ENCODE measurements at places on chromosomes 2 and 18.

GRCh38 chr18:10518595-10519255 is 7.1 kb upstream of the NAPG start:
- no peak for DNase-seq

GRCh38 chr2:40431600-40431955 is 20.3 kb downstream of the SLC8A1 start:
- peak; percentile 91 for DNase-seq

DNA sequence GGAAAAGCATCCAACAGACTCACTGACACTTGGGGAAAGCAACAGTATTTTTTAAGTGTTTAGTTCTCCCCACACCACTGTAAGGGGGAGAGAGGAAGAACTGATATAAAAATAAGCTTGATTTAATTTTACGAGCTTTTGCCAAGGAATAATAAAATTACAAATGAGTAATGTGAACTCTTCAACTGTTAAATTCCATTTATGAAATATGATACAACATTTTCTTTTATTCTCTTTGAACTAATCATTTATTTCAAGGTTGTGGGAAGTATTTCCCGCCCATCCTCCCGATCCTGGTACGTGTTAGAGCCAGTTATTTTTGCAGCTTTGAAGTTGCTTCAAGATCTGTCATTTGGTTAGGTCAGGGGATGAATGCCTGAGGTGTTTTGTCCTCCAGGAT is 35.2 kb downstream of the WDPCP start:
- DNase-seq: no peak

DNA sequence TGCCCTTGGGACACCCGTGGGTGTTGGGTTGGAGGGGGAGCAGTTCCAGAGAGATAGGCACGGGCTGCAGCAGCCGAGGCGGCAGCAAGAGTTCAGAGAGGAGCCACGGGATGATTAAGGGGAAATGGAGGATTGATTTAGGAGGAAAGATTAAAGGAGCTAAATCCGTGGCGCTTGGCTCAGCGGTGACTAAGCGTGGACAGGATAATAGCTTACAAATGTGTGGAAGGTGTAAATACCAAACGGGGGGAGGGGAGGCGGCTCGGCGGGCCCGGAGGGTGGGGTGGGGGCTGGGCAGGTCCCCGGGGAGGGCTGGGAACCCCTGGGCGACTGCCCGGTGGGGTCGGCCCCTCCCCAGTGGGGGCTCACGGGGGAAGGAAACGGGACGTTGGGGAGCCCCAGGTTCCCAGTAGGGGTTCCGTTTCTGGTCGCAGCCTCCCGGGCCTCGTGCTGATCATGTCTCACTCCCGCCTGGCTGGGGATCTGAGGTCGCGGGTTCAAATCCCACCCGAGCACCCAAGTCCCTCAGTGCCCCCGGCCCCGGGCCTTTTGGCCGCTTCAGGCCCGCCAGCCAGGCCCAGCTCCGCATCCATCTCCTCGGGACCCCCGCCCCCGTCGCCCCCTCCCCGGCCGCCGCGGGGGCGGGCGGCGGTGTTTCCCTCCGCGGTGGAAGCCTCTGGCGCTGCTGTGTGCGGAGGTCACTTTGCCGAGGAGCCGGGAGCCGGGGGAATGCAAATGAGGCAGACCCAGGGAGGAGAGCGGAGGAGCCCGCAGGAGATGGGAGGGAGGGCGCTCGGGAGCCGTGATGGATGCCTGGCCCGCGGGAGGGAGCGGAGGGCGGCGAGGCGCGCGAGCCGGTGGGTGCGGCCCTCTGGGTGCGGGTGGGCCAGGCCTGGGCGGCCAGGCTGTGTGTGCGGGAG is 8.1 kb downstream of the ASIC4 start:
- no peak for DNase-seq

GRCh38 chr2:156447761-156448160 is 11.6 kb downstream of the GPD2 start:
- DNase-seq: no peak

DNA sequence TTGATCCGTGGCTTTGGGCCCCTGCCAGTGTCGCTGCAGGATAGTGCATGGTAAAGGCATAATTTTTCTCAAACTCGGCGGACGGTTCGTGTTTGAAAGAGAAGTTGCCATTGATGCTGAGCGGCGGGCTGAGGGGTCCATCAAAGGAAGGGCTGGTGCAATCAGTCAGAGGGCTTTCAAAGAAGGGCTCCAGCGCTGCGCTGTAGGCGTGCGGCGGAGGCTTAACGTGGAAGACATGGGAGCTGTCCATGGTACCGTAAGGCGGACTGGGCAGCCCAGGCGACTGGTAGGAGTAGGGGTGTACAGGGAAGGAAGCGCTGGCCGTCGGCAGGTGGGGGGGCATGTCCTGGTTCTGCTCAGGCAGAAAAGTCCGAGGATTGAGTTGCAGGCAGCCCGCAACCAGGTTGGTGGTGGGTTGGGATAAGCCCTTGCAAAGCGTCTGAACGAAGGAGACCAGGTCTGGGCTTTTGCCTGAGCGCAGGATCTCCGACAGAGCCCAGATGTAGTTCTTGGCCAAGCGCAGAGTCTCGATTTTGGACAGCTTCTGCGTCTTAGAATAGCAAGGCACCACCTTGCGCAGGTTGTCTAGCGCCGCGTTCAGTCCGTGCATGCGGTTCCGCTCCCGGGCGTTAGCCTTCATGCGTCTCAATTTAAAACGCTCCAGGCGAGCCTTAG is 2.3 kb downstream of the NEUROD1 start:
- no peak for DNase-seq

DNA sequence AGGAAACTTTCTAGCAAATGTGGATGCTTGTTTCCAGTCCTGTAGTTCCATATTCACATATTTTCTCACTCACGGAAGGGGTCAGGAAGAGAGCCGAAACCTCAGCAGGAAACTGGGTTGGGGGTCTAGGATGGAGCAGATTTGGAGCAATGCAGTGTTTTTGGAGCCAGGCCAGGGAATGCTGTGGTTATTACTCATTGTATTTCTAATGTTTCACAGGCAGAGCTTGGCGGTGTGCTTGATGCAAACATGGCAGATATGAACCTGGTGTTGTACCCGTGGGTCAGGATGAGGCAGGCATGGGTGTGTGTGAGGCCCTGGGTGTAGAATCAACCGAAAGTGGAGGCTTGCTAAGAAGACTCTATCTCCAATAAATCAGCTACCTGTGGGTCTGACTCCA is 34.6 kb upstream of the ACKR3 start:
- DNase-seq: no peak

- DNase-seq: no peak
These were observed 74.7 kb upstream of the ETAA1 start for GRCh38 chr2:67322353-67323001.

GRCh38 chr18:80194874-80195570 is 52.3 kb downstream of the PARD6G start:
- DNase-seq: no peak

DNA sequence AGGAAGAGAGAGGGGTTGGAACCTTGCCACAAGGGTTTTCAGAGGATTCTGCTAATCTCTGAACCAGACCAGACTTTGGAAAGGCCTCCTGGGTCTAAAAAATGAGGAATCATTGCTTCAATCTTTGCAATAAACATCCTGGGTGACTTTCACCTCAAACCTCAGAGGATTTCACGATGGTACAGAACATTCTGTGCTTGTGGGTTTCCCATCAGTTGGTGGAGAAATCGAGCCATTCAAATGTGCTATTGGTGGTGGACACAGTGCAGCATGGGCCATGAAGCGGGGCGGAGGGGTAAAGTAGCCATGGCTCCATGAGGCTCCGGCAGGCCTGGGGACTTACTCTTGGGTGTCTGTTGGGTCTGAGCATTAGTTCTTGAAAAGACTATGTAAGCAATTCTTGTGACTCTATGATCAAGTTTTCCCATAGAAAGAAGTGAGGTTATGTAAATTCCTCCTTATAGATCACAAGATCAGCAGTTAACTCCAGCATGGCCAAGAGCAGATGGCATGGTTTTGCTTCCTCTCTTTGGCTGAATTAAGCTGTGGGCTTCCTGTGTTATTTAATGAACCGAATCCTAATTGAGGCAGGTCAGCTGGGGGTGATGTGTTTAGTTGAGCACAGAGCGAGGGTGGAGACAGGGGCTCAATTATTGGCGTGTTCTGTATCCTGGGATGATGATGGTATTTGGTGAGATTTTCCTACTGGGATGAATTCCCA is 1.9 kb upstream of the IL1R2 start:
- DNase-seq: no peak

GRCh38 chr2:191618786-191619185 is 59.1 kb upstream of the NABP1 start:
- no peak for DNase-seq

DNA sequence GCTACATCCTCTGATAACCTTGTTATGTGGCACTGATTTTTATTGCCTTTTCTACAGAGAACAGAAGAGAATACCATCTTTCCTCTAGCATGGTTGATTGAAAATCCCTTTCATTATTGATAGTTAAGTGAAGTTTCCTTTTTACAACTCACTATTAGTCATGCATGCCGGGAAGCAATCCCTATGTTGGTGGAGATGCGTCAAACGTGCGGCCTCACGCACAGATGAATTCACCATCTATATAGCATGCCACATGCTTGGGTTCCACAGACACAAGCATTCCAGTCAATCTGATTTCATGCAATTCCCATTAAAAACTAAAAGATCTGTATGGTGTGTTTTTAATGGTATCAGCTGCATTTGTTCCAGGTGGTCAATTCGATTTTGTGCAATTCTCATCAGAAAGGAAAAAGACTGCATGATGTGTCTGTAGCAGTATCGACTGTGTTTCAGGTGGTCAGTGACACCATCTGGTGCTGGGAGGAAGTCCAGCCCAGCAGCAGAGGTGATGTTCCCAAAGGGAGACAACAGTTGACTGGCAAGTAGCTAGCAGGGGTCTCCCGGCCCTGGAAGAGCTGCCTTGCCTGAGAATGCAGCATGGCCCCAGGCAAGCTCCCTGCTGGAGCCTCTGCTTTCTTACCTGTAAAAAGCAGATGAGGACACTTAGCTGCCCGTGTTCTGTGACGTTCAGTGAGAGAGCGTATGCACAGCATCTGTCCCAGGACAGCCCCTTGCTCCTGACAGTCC is 151.3 kb upstream of the NCK2 start:
- DNase-seq: no peak

- no peak for DNase-seq
These were observed 47.2 kb downstream of the DYSF start for GRCh38 chr2:71500426-71501079.

- DNase-seq: no peak
These were observed 40.6 kb downstream of the FASTKD2 start for GRCh38 chr2:206805887-206806607.

- DNase-seq: no peak
These were observed 95.1 kb downstream of the MYO5B start for GRCh38 chr18:50099725-50100407.
